ENCODE measurements at places on chromosomes 6 and 20. TPM values are rescaled to one million over a fixed set of nuclear protein-coding genes. Genes with fewer than 3 reads are reported as not detected.

The BTN1A1 gene
- not detected for polyA plus RNA-seq

The LIN28B gene
- not detected for polyA plus RNA-seq

The VSTM2L gene
- polyA plus RNA-seq, result 0.50 TPM

The RNF182 gene
- polyA plus RNA-seq, result 11.9 TPM

The SLC17A5 gene
- 25.9 TPM for polyA plus RNA-seq
